Natural killer cell treated with Interleukin-12 subunit alpha and Interleukin-12 subunit beta and Interleukin-15 and Interleukin-18, amount 100 ng/mL, for 72 hours (primary cell): ENCODE measurements at places on chromosomes 7 and 10. TPM values are rescaled to one million over a fixed set of nuclear protein-coding genes. Genes with fewer than 3 reads are reported as not detected.
A peak's percentile ranks its signal among the peaks of the same experiment; 100 is the strongest.

KEL gene
- not detected for total RNA-seq

PLAC9 gene
- total RNA-seq: not detected

FXYD4 gene
- not detected for total RNA-seq

BICC1 gene
- not detected for total RNA-seq

SMKR1 gene
- total RNA-seq: 2.1 TPM

DNA sequence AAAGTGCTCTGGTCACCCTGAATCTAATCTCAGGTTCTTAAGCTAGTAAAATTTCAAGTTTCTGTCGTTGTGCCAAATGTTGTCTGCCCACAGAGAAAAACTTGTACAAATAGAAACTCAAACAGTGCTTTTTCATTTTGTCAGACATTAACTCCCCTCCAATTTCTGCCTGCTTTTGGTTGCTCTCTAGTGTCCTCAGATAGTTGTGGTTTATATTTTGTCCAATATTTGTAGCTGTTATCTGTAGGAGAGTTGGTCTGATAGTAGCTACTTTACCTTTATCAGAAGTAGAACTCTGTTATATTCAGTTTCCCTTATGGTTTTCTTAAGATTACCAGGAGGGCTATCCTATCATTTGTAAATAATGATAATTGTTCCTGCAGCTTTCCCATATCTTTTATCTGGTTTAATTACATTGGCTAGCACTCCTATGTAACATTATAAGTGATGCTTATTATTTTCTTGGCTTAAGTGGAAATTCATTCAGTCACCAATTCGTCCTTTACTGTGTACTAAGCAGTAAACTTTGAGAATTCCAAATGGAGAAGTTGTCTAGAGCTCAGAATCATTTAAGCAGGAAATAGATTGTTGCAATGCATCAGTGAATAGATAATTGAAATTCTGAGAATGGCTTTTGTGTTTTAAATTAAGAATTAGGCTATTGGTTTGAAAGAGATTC, 91.0 kb downstream of the ANKIB1 start:
- DNase-seq: no peak

DNA sequence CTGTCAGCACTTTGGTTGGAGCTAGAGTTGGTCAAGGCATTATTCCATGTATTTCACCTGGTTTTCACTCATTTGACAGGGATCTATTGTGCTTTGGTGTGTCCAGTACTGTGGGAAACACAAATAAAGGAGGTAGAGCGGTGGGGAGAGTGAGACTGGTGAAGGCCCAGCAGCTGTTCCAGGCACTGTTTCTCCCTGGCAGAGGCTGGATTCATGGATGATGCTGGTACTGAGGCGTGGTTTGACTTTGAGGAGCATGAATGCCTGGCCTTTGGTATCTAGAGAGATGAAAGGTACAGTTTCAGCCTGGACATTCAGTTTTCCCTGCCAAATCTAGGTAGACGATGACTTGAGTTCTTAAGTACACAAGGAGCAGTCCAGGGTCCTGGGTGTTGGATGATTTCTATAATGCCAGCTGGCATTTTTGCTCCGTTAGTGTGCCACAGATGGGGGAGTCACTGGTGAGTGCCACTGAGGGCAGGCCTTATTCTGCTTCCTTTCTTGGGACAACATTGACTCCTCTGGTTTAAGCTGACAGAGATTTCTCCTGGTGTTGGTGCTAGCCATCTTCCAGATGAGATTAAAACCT, 162.2 kb upstream of the BMPER start:
- DNase-seq: no peak

DNA sequence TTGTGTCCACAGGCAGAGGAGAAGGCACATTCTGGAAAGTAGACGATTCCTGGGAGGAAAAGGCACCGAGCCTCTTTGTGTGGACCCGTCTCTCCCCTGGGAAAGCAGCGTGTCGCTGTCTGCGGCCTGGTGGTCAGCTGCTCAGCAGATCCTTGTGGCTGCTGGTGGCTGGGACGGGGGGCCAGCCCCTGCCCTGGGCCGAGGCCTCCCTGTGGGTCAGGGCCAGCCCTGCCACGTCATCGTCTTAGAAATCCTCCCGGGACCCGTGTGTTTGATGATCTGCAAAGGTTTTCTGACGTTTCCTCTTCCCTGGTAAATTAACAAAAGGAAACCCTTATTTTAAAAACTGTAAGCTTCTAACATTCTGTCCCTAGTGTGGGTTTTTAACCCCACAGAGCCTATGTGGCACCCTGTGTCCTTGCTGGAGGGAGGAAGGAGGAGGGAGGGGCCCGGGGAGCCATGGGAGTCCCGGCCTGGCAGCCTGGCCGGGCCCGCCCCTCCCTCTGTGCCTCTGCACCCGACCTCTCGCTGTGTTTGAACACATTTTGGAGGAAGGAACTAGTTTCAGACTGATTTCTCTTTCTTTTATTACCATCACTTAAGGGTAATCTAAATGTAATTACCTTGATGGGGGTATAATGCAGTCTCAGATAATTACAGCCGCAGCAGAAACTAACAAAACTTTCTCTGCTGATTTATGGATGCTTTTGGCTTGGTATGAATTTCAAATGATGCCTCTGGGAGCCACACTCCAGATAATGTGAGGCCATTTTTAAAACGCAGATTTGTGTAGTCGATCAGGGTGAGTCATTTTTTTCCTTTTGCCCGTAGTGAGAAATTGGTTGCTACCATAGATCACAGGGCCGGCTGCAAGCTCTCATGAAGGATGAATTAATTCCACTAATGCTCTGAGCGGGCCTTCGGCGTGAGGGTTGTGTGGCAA, 85.5 kb downstream of the NKX6-2 start:
- DNase-seq: peak; percentile 53

DNA sequence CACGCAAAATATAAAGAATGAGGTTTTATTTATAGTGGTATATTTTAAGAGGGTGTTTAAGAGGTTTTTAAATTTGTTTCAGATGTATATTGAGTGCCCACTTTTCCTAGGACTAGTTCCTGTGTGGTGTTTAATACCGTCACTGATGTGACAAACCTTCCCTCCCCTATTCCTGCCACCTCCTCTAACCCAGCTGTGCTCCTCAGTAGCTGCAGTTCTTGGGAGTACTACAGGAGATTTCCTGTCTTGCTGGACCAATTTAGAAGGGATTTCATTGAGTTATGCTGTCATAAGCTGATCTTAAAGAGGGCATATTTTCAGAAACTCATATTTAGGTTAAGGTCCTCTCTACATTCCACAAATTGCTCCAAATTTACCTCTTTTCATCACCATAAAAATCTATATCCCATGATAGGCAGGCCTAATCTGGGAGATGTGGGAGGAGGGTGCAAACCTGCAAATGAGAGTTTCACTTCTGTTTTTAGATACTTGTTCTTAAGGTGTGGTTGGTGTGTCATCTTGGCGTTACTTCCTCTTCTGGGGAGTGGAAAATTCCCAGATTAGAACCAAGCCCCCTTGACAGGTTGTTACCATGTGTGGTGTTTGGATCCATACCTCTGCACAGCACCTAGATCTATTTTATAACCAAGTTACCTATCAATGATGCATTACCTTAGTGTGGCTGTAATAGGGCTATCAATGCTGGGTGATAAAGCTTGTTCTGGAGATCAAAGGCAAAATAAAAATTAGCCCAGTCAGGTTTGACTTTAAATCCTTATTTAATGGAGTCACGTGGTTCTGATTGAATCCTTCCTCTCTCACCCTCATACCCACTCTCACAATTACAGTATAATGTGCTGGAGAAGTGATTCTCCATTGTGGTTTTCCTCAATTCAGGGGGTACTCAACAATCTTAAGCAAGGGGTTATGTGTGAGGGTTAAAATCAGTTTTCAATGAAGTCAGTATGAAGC, 141.1 kb downstream of the CDK14 start:
- DNase-seq: no peak

- DNase-seq: no peak
Observed at GRCh38 chr10:16949816-16950215, 132.6 kb upstream of the RSU1 start.

DNA sequence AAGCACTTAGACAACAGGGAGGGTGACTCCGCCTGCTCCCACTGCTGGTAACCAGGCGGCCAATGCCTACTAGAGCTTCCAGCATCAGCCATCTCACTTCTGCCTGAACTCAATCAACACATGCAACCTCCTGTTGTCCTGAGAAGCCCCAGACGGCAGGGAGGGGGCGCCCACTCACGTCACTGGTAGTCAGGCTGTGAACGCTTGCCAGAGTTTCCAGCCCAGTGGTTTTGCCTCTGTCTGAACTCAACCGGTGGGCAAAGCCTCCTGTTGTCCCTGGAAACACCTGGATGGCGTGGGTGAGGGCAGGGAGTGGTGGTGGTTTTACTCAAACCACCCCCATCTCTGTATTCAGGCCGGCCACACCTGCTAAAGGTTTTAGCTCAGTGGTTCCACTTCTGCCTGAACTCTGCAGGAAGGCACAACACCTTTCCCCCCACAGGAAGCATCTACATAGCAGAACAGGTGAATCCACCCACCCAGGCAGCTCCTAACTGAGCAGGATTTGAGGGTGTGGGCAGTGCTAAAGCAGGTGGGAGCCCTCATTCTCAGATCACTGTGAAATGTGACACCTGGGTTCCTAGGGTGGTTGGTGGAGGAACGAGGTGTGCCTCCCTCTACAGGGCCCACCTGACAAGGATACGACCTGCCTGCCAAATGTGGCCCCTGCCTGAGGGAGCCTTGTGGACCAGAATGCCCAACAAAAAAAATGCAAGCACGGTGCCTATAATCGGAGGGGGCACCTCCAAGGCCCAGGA, 563.0 kb upstream of the SEMA3D start:
- no peak for DNase-seq

DNA sequence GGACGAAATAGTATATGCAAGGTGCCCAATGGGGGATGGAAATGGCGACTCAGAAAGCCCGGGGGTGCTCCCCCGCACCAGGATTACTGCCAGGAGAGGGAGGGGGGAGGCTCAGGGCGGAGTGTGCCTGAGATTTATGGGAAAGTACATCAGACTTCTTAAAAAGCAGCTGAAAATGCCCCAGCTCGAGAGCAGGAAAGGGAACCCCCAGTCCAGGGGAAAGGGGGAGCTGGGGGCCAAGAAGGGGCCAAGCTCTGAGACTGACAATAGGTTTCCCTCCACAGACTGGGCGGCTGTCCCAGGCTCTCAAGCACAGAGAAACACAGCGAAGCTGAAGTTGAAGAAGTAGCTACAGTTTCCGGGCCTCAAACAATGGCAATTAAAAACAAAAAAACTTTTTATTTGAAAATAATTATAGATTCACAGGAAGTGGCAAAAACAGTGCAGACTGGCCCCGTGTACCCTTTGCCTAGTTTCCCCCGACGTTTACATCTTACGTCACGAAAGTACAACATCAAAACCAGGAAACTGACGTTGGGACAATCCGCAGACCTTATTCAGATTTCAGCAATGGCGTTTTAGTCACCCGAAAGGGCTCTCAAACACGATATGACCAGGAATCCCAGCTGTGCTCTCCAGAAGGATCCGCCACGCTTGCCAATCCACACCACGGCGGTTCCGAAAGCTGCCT, 83.9 kb upstream of the FGFR2 start:
- DNase-seq: no peak

GRCh38 chr7:101686030-101686429, 56.9 kb upstream of the MYL10 start:
- DNase-seq: no peak

GRCh38 chr7:44103923-44104859, at the start of gene AEBP1:
TSS of gene AEBP1 (plus strand) at chr7:44104345. CDS start at chr7:44104666, 321 bp downstream.
- DNase-seq: no peak

GRCh38 chr7:99028261-99028973, 115.5 kb downstream of the SMURF1 start:
- no peak for DNase-seq

DNA sequence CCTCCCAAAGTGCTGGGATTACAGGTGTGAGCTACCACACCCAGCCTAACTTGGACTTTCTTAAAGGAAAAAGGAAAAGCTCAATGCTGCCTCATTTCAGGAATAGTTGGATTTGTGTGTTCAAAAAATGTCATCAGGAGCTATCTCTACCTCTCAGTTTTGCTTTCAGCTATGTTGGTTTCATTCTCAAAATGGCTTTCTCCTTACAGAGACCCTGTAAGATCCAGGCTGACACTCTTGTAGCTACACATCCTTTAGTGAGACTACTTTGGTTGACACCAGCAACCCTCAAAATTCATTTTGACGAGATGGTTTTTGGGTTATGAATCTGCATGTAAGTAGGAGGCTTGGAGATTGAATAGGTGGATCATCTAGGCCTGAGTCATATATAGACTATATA, 269.7 kb upstream of the SORCS1 start:
- no peak for DNase-seq

DNA sequence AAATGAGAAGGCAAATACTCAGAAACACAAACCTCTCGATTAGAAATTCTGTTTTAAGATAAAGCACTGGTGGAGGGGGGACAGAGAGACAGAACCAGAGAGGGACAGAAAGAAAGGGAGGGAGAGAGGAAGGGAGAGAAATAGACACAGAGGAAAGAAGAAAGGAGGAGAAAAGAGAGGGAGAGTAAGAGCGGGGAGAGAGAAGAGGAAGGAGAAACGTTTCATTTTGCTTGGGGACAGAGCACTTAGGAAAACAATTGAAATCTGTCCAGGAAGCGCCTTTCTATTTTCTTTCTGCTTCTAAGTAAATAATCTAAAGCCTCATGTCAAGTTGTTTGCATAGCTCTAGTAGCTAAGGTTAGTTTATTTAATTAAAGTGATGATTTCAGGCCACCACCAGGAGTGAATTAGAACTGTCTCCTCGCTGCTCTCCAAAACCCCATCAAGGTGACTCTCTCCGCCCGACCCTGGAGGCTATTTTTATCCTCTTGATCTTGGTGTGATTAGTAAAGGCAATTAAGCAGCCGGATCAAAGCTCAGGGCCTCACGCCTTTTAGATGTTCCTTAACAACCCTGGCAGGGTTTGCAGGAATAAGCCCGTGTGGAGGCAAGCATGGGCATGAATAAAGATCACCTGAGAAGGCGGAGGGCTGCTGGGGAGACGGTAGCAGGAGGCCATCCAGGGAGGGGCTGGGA, 73.4 kb upstream of the INSIG1 start:
- DNase-seq: no peak

GRCh38 chr10:132972986-132973902, 30.9 kb upstream of the CFAP46 start:
- DNase-seq: no peak

GRCh38 chr7:131077735-131078134, 249.9 kb upstream of the MKLN1 start:
- DNase-seq: no peak

DNA sequence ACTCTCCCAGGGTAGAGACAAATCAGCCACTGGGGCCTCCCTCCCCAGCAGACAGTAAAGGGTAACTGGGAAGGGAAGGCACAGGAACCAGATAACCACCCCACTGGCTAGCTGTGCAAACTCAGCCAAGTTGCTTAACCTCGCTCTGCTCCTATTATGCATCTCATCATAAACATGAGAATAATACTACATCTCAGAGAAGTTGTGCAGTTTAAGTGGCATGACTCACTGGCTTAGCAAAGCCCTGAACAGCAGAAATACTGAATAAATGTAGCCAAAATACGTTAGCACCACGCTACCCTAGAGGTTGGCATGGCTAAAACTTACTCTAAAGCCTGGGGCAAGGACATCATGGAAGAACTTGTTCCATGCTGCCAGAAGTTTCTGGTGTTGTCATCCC, 128.1 kb upstream of the ANK3 start:
- no peak for DNase-seq
